ENCODE measurements at places on chromosomes 5 and 9.

DNA sequence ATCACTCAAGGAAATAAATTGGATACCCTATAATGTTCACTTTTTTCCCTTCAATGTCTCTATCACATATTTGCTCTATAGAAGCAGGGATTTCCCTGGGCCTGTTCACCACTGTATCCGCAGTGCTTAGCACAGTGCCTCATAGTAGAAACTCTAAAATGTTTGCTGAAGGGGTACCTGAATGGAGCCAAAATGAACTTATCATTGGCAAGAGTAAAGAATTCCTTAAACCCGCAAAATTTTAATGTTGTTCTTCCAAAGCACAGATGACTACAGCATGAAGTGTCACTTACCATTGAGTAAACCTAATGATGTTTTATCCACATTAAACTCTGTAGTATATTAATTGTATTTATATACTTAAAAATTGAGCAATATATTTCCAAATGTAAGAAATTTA lies 96.1 kb downstream of the JAKMIP2 start:
- no peak for DNase-seq

DNA sequence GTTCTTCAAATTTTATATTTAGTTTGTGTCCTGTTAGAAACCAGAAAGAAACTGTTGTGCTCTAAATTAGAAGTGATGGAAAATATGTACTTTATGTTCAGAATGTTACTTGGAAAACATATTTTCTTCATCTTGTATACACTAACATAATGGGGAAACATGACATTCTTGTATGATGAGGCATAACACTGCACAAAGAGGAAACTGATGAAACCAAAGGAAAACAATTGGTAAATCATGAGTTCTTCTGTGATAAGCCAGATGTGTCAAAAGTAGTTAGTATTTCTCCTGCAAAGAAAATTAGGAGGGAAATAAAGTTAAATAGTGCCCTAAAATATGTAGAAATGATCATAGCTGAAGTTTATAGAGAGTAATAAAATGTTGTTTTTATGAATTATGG lies 111.1 kb upstream of the FBN2 start:
- DNase-seq: peak; percentile 20

DNA sequence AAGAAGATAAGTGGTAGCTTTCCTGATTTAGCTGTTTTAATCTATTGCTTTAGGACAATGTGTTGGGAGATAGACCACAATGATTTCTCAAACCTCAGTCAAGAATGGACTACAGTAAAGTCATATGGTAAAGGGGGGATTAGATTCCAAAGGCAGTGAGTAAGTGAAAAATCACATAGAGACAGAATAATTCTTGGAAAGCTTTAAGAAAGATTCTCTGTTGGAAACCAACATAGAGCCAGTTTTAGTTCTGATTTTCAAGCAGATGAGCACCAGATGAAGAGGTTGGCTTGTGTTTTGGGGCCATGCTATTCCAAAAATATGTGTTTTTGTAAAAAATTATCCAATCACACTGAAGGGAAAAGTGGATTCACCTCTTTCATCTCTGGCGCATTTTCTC lies 256.8 kb upstream of the RPS23 start:
- peak; percentile 69 for DNase-seq

DNA sequence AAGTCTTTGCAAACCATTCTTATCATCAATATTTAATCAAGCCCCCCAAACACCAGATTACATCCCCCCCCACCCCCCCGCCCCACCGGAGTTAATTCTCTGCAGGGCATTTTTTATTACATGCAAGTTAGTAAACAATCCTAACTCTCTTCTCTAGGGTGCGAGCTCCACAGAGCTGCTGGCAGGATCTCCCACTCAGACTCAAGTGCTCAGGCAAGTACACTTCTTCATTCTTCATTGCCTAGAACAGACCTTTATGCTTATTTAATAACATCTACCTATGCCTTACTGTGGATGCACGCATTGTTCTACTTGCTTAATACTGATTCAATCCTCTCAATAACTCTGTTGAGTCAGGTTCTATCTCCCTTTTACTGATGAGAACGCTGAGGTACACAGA lies 9.9 kb downstream of the SAXO1 start:
- no peak for DNase-seq

GRCh38 chr5:98734646-98735045 lies 38.8 kb upstream of the RGMB start:
- no peak for DNase-seq

DNA sequence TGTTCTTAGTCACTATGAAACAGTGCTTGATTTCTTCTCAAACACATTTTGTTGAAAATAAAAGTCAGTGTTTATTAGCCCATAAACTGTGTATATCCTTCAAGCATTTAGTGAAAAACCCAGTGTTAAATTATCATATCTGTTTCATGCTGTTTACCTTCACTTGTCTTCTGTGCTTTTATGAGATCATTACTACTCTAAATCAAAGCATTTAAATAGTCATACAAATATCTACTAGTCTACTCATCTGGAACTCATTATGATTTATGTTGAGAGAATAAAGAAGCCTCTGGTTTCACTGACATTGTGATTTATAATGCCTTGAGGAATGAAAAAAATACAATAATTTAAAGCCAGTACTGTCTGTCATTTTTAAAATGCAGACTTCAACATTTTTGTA lies 366.5 kb downstream of the SLCO4C1 start:
- DNase-seq: no peak

GRCh38 chr5:123512611-123513461 lies 859 bp downstream of the CSNK1G3 start:
- peak; percentile 34 for DNase-seq

GRCh38 chr5:129591508-129592160 lies 131.5 kb downstream of the ADAMTS19 start:
- DNase-seq: no peak

DNA sequence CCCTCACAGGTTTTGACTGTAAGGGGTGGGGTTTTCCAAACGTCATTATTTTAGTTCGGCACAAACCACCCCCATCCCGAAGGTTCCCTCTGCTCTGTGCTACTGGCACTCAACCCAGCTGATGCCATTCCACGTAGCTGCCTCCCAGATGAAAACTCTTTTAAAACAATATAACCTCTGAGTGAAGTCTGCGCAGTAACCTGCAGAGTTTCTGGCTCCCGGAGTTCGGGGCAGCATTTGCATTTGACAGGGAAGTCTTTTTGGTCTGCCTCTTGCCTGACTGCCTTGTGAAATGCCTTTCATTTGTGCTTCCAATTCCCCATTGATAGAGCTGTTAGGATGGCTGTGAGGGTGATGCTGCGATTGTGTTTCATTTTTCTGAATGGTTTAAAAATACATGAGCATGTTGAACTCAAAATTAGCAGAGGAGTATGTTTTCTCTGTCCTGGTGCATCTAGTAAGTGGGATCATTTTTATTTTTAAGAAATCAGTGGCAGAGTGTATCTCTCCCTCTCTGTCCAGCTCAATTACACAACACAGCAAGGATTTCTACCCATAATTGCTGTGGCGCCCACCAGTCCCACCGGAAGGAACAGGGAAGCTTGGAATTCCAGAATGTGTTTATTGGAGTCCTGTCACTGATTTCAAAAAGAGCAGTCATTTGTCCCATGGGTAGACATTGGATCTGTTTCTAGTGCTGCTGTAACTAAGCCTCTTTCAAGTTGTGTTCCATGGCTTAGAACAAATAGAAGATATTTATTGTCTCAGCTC lies 24.8 kb downstream of the ADCY2 start:
- no peak for DNase-seq

GRCh38 chr5:36136581-36136980 lies 15.1 kb downstream of the LMBRD2 start:
- no peak for DNase-seq

DNA sequence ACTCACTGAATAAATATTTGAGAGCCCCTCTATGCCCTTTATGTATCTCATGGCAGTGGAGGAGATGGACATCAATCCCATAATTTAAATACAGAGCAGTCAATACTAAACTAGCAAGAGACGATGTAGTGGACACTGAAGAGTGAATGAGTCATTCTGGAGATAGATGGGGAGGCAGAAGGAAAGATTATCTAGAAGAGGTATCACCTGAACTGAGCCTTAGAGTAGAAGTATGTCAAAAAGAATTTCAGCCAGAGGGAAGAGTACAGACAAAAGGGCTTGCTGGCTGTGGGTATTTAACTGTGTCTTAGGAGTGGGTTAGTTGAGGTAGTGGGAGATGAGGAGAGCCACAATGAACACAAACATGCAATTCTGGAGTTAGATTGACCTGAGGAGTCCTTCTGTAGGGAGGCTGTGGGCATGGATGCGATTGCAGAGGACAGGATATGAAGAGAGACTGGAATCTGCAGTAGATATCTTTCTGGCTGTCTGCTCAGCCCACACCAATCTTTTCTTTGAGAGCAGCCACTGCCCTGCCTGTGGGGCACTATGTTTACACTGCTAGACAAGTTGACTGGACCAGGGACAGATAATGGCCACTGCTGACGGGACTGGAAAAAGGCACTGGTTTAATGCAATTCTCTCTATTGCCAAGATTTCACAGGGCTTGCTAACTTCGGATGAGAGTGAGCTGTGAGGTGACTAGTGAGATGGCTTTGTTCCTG lies 63.9 kb upstream of the NR5A1 start:
- no peak for DNase-seq

DNA sequence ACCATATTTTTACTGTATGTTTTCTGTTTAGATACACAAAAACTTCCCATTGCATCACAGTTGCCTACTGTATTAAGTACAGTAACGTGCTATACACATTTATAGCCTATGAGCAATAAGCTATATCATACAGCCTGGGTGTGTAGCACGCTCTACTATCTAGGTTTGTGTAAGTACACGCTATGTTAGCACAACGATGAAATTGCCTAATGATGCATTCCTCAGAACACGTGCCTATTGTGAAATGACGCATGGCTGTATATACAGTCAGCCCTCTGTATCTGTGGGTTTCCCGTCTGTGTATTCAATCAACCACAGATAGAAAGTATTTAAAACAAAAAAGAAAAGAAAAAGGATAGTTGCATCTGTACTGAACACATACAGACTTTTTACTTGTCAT lies 64.2 kb downstream of the SGCD start:
- DNase-seq: peak; percentile 20

DNA sequence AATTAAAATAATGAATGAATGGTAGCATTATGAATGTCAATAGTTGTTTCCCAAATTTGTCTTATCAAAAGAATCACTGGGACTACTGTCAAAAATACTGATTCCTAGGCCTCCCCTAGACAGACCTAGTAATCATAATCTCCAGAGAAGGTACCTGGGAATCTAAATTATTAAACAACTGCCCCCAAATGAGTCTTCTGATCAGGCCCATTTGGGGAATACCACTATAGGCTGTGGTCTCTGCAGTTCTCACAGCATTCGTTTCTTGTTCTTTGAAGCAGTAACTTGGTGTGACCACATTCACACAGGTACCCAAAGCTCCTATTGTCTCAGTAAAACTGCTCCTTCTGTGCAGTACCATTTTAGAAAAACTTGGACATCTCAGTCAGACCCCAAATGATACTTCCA lies 230.9 kb downstream of the PIK3R1 start:
- DNase-seq: no peak

GRCh38 chr9:94783102-94783682 lies 56.7 kb downstream of the AOPEP start:
- DNase-seq: peak; percentile 96

- no peak for DNase-seq
These were observed 522.9 kb upstream of the ARRDC3 start for GRCh38 chr5:91906027-91906426.

DNA sequence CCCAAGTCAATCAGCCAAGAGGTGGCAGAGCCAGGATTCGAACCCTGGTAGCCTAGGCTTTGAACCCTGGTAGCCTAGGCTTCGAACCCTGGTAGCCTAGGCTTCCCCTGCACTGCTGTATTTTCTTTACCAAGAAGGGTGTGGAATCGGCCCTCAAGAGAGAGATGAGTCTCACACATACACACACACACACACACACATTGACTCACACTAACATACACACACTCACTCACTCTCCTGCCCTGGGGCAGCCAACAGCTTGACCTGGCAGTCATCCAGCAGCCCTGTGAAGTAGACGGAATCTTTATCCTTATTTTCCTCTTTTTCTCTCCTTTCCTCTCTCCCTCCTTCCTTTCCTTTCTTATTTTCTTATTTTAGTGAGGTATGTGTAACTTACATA lies 55.4 kb upstream of the RPL26L1 start:
- peak; percentile 94 for DNase-seq

GRCh38 chr5:160445132-160445531 lies 23.5 kb downstream of the PTTG1 start:
- DNase-seq: no peak

GRCh38 chr9:108813951-108814601 lies 41.7 kb downstream of the ACTL7B start:
- peak; percentile 42 for DNase-seq

DNA sequence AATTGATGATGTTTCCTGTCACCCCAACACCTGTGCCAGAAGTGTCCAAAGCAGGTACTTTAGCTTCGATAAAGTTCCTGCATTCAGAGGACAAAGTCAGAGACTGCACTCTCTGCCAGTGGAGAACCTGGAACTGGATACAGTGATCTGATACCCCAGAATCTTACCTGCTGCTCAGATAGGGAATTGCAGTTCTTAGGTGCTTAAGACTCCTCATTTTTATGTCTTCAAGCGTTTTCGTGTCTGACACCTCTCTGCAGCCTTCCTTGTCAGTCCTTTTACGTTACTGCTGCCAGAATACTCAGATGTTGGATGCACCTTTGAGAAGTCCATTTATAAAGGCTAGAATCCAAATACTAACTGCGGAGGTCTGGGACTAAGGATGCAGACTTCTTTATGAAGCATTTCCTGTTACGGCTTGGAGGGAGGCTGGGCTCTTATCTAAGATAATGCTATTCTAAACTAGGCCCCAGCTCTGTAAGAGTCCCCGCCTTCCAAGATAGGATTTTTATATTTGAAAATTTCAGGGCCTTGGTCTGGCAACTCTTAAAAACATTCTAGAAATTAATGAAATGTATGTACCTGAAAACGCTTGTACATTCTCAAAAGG lies 1.9 kb downstream of the ISOC1 start:
- no peak for DNase-seq

- DNase-seq: peak; percentile 33
These were observed 212.8 kb upstream of the ADAMTSL1 start for GRCh38 chr9:18261181-18261580.

GRCh38 chr5:5188376-5189050 lies 48.4 kb downstream of the ADAMTS16 start:
- DNase-seq: no peak

DNA sequence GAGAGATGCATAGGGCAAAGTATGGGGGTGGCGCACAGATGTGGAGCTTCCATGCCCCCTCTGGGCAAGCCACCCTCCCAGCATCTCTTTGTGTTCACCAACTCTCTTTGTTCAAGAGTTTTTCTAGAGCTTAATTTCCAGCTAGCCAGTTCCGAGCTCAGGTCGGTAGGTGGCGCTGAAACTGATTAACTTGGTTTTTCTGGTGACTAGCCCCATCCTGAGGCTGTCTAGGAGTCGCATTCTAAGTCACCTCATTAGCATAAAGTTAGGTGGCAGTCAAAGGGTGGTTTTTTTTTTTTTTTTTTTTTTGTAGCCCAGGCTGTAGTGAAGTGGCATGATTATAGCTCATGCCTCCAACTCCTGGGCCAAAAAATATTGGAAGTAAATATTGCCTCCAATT lies 476.4 kb downstream of the KDM4C start:
- peak; percentile 23 for DNase-seq

- peak; percentile 57 for DNase-seq
These were observed 1.4 kb downstream of the SLC26A2 start for GRCh38 chr5:149961957-149962409.
